ENCODE measurements at places on chromosomes 1 and 21.

GRCh38 chr21:43758111-43758641 lies 17.9 kb downstream of the CSTB start:
- peak; percentile 72 for DNase-seq

DNA sequence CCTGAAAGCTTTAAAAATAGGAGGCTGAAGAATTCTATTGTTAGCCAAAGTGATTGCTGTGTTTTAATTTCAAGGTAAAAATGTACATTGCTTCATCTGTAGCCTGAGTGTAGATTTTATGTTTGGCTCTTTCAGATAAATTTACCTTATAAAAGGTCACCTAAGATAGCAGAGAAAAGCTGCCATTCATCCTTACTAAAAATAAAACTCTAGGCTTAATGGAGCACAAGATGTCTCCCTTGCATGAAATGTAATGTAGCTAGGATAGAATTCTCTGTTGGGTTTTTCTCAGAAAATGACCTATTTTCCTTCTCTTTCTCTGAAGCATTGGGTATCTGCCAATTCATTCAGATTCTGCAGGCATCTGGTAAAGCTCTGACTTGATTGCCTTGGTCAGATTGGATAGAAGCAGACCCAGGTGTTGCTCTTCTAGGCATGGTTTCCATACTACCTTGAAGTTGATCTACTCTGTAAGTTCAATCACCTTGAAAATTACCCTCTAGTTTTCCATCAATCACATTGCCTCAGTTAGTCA lies 176.6 kb upstream of the GORAB start:
- no peak for DNase-seq

DNA sequence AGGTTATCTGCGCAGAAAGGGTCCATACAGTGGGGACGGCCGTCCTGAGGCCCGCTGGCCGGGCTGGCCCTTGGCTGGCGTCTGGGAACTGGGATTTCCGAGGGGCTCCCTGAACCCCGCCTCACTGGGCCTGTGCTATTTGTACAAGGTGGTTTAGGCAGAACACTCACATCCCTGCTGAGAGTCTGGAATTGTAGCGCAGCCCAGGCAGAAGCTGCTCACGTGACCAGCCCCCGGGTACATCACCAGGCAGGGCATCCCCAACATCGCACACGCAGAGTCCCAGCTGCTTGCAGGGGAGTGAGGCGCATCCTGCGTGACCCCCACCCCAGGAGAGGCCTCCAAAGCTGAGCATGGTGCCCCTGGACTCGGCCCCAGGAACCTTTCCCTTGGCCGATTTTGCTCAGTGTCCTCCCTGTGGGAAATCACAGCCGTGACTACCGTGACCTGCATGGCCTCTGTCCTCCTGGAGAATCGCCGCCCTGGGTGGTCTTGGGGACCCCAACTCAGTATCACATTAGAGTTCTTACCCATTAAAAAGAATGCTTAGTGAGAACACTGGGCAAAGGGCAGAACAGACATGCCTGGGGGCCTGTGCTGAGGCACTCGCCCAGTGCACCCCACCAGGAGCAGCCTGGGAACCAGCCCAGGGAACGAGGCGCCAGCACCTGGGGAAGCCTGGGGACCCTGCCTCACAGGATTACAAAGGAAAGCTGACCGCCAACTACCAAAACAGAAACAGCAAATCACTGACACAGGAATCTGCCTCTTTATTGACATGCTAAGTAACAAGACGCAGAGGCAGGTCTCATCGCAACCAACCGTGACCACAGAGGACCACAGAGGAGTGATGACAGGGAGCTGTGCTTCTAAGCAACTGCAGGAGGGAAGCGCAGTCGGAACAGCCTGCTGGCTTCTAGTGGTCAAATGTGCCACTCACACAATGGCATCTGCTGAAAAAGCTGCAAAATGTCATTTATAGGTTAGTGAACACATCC lies 33.5 kb downstream of the UBE2G2 start:
- no peak for DNase-seq

- DNase-seq, result no peak
Measured at GRCh38 chr1:61606448-61607312, 118.3 kb downstream of the TM2D1 start.

DNA sequence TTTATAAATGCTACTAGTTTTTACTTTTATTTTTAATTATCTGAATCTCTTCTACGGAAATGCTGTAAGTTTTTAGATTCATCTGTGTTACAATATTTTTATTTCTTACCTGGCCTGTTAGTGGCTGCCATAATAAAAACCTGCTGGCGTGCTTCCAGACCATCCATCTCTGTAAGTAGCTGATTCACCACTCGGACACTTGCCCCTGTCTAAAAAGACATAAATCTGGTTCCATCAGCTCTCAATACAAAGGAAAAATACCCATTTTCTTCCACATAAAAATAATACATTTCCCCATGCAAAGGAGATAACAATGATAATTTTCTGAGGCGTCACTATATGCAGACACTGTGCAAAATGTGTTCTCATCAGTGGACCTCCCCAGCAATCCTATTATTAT lies 62.0 kb downstream of the NVL start:
- DNase-seq, result no peak

GRCh38 chr1:56821462-56821797 lies 2.2 kb upstream of the FYB2 start:
- DNase-seq, result no peak

GRCh38 chr1:70205071-70205433 lies 327 bp downstream of the LRRC40 start:
- DNase-seq, result no peak

GRCh38 chr1:89739013-89739843 lies 81.6 kb upstream of the LRRC8D start:
- no peak for DNase-seq

GRCh38 chr1:158024737-158025136 lies 31.3 kb downstream of the KIRREL1 start:
- no peak for DNase-seq

GRCh38 chr1:233972951-233973635 lies 68.6 kb downstream of the SLC35F3 start:
- no peak for DNase-seq

DNA sequence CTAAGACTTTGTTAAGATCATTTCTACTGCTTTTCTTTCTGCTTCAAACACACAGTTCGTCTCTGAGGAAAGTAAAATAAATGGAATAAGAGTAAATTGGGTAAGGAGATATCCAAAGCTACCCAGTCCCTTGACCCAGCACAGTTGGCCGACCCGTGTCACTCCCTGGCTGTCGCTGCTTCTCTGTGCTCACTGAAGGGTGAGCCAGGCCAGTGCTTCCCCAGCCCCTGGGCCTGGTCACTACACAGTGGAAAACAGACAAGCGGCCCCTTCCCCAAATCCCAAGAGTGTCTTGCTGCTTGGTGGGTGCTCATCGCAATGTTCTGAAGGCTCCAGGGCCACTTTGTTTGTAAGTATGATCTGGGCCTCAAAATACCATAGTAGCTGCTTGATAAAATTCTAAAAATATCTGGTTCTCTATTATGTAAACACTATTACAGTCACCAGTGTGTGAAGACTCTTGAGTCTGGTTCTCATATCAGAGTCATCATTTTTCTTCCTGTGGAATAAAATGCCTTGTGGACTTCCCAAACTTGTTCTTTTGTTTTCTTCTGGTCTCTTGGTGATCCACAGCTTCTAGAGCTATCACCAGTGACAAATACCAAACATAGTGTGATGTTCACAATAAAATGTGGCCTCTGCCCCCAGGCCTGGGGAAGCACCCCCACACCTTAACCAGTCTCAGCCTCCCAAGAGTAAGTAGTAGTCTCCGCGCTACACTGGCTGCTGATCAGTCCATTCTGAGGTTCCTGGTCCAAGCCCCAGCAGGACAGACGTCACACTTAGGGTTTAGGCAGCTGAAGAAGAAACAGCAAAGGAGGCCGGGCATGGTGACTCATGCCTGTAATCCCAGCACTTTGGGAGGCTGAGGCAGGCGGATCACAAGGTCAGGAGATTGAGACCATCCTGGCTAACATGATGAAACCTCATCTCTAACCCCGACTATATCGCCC lies 106.2 kb downstream of the DHRS3 start:
- no peak for DNase-seq

GRCh38 chr1:245437369-245438062 lies 282.7 kb downstream of the KIF26B start:
- DNase-seq, result no peak

DNA sequence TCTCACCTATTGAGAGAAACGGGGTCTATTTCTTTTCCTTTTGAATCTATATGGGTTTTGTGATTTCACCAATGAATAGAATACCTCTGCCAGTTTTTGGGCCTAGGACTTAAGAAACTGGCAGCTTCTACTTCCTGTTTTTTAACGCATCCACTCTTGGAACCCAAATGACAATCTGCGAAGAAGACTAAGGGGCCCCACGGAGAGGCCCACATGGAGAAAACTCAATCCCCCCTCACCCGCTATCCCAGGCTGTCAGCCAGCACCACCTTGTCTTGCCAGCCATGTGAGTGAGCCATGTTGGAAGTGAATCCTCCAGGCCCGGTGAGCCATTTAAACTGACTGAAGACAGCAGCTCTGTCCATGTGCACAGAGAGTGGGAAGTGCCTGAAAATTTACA lies 3.6 kb upstream of the HENMT1 start:
- no peak for DNase-seq

DNA sequence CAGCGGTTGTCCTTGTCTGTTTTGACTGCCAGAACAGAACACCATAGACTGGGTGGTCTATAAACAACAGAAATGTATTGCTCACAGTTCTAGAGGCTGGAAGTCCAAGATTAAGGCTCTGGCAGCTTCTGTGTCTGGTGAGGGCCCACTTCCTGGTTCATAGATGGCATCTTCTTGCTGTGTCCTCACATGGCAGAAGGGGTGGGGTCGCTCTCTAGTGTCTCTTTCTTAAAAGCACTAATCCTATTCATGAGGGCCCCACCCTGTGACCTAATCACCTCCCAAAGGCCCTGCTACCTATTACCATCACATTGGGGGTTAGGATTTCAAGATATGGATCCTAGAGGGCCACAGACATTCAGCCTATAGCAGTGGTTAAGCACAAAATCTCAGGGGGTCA lies 304.4 kb downstream of the NFIA start:
- no peak for DNase-seq

- peak; percentile 82 for DNase-seq
Measured at GRCh38 chr1:23394684-23395083, 25.0 kb upstream of the ZNF436 start.

DNA sequence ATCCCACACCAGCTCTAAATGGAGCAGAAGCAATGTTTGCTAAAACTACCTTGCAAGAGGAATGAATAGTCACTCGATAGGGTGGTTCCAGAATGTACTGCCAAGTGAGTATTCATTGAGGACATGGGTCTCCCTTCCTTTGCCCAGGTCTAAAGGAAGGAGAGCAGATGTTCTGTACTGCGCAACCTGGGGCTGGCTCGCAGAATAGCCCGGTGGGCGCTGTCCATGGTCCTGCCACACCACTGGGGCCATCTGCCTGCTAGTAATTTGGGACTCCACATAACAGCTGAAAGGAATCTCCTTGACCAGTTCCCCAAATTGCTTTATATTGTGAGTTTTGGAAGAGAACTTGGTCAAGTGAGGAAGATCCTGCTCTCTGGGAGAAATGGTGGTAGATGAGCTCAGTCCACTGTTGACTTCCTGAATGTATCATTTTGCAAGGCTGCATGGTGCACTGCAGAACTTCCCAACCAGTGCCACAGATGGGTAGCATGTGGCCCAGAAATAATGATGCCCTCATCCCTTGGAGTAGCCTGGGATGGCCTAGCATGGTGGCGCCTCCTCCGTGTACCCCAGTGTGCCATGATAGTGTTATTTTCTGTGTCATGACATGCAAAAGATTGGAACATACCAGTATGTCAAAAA lies 5.7 kb downstream of the SLC6A17 start:
- no peak for DNase-seq

GRCh38 chr1:154499446-154499845 lies 2.6 kb upstream of the TDRD10 start:
- DNase-seq, result no peak

- DNase-seq, result no peak
Measured at GRCh38 chr1:178543290-178543607, 30.3 kb downstream of the TEX35 start.

GRCh38 chr1:223724376-223724775 lies 12.0 kb downstream of the CAPN2 start:
- DNase-seq, result no peak

GRCh38 chr1:16677552-16678431 lies 11.0 kb upstream of the RNU1-3 start:
- peak; percentile 62 for DNase-seq

DNA sequence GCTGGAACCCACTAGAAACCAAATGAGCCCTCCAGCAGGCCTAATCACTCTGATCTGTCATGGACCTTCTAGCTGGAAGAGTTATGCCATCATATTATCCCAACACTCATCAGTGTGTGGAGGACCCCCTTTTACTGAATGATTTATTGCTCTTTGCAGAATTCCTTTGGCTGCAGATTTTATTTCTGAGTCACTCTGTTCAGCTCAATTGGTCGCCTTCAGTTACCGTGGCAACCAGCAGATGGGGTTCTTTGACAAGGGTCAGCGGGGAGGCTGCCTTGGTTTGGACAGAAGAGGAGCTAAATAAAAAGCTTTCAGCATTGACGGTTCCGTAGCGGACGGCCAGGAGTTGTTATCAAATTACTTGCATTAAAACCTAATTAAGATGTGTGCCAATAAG lies 220.1 kb downstream of the SDCCAG8 start:
- DNase-seq, result no peak

GRCh38 chr1:87473203-87473661 lies 144.6 kb downstream of the LMO4 start:
- DNase-seq, result no peak

DNA sequence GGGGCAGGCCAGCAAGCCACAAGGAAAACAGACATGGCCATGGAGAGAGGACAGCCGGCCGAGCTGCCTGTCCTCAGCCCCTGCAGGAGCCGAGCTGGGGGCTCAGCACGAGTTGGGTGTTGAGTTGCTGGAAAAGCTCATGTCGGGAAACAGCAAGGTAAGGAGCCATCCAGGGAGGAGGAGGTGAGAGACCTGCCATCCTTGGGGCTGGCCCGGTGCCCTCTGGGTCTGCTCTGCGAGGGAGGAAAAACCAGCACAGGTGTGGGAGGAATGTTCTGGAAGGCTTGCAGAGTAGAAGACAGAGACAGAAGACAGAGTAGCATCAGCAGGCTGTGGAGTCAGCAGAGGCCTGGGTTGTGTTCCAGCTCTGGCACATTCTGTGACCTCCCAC lies 548.8 kb downstream of the PTPRU start:
- peak; percentile 55 for DNase-seq

GRCh38 chr1:42173155-42173933 lies 8.8 kb upstream of the GUCA2A start:
- peak; percentile 92 for DNase-seq

DNA sequence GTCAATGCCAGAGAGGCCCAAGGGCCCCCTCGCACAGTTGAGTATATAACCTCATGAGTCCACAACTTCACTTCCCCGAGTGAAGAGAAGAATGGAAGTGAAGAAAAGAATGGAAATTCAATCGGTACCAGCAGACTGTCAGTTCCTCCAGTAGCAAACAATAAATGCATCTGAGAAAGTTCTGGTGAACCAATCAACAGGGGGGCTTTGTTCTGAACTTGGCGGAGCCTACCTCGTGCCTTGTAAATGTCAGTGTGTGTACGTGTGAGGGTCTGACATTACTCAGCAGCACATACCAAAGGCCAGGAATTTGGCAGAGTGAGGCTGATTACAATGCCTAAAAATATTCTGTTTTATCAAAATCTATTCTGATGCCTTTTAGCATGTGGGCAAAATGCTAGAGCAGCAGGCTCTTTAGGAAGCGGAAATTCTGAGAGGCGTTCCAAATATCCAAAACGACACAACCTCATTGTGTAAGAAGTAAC lies 238.5 kb downstream of the LTN1 start:
- no peak for DNase-seq

- DNase-seq, result no peak
Measured at GRCh38 chr1:205972491-205973168, 29.4 kb upstream of the SLC26A9 start.
